ENCODE measurements at places on chromosomes 5 and 9. TPM values are rescaled to one million over a fixed set of nuclear protein-coding genes. Genes with fewer than 3 reads are reported as not detected.

The RNF145 gene
- 74.8 TPM for total RNA-seq

The EGR1 gene
- total RNA-seq: 98.5 TPM

DNA sequence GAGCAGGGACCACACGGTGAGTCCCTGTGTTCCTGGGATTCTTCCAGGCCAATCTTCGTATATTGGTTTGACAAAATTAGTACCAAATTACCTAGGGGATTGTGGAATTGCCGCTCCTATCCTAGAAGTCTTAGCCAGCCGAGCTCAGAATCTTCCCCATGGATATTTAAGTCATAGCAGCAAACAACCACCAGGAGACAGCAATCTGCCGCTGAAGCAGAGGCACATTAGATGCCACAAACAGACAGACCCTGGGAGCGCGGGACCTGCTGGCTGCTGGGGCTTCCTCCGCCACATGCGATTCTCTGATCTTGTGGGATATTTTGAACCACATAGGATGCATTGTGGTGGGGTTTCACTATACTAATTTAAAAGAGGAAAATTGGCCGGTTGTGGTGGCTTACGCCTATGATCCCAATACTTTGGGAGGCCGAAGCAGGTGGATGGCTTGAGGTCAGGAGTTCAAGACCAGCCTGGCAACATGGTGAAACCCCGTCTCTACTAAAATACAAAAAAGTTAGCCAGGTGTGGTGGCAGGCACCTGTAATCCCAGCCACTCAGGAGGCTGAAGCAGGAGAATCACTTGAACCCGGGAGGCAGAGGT is 31.7 kb upstream of the ZBTB43 start:
- no peak for DNase-seq

The ITK gene
- total RNA-seq: 6.0 TPM

- peak; percentile 19 for DNase-seq
Observed at GRCh38 chr5:83608122-83608521, 112.5 kb downstream of the HAPLN1 start.

- DNase-seq: no peak
Observed at GRCh38 chr5:102218159-102218558, 77.9 kb downstream of the SLCO4C1 start.

DNA sequence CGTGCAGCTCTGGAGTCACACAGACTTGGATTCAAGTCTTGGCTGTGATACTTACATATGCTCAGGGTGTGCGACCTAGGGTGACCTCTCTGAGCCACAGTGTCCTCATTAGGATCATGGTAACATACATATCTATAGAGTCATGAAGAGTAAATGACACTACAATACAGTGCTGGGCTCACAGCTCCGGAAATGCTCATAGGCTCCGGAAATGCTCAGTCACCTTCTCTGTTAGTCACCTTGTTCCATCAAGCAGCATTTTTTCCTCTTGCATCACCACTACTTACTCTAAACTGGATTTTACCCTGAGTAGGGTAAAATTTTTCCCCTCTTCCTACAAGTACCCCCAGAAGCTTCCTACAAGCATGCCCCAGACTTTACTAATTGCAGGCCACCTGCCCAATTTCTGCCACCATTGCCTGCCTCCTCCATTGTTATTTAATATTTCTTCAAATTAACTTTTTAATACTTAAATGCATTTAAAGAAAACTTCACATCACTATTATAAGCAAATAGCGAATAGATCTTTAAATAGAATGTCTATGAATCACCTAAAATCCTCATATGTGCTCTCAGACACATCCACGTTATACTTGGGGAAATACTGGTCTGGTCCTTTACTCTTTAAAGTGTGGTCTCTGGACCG is 147.6 kb upstream of the SPRY4 start:
- DNase-seq: no peak

DNA sequence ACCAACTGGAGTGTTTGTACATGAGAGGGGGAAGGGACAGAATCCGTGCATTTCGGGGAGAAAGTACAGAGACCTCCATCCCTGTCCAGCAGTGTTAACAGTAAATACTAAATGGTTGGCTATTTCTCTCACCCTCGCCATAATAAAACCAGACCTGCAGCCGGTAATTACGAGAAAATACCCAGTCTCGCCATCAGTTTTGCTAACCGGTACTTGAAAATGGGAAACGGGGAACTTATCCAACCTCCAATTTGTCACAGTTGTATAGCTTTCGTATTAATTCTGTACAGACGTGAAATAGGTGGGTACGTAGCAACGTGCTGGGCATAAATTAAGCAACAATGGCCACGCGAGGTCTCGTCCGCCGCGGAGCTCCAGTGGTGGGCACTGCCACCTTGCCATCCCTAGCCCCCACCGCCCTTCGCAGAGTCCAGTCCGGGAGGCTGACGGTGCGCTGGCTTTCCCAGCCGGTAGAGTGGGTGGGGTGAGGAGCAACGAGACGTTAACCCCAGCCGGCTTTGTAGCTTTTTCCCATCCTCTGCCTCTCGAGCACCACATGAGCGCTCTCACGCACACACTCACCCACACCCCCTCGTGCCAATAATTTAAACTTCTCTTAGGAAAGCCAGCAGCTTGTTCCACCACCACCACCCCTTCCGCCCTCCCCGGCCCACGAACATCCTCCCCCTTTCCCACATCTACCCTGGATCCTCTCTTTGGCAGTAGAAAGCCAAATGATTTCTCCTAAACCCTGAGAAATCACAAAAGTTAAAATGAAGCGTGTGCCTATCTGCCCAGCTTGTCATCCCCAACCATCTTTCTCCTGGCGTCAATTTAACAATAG is 1.8 kb downstream of the ELAVL2 start:
- no peak for DNase-seq

The SPINK6 gene
- total RNA-seq: not detected

- no peak for DNase-seq
Observed at GRCh38 chr5:6248132-6248531, 130.2 kb downstream of the MED10 start.

DNA sequence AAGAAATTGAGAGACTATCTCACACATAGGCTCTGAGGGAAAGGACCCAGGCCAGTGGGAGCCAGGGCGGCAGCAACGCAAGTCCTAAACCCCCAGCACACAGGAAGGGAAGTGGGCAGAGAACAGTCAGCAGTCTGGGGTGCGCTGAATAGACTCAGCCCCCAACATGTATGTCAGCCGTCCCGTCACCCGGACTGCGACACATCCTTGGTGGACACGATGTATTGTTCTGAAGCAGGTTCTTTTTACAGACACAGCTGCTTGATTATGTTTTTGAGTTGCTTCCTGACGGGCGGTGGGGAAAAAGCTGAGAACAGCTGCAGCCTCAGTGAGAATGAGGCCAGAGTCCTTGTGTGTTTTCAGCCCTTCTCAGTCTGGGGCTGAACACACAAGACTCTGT is 64.1 kb upstream of the CXCL14 start:
- DNase-seq: no peak

GRCh38 chr5:5246736-5247135 is 106.6 kb downstream of the ADAMTS16 start:
- peak; percentile 6 for DNase-seq

The FGD3 gene
- total RNA-seq: 8.2 TPM

The TOMM5 gene
- 53.9 TPM for total RNA-seq

GRCh38 chr9:129318121-129319075 is 140.3 kb upstream of the IER5L start:
- no peak for DNase-seq

The GABRA6 gene
- total RNA-seq: not detected

The FAM78A gene
- 7.5 TPM for total RNA-seq

GRCh38 chr5:38870595-38870994 is 24.8 kb downstream of the OSMR start:
- DNase-seq: no peak

- peak; percentile 30 for DNase-seq
Observed at GRCh38 chr9:70117835-70118319, 74.2 kb downstream of the MAMDC2 start.

DNA sequence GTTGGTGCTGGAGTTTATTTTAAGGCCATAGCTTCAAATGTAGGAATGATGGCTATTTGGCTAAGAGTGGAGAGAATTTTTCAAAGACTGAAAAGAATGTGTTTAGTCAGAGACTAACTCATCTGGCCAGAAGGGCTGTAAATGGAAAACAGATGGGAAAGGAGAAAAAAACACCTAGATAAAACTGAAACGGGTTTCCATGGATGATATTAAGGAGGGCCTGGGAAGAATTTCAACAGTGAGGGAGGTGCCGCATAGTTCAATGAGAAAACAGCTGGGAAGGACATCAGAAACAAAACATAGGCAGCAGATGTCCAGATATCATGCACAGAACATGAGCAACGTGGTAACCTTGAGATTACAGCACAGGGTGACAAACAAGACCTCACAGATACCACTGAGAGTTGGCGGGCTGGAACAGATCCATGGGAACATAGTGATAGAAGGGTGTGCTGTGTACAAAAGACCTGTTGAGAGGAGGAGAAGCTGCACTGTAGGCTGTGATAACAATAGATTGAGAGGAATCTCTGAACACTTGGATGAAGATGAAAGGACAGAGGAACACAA is 31.2 kb upstream of the RAD23B start:
- peak; percentile 14 for DNase-seq

DNA sequence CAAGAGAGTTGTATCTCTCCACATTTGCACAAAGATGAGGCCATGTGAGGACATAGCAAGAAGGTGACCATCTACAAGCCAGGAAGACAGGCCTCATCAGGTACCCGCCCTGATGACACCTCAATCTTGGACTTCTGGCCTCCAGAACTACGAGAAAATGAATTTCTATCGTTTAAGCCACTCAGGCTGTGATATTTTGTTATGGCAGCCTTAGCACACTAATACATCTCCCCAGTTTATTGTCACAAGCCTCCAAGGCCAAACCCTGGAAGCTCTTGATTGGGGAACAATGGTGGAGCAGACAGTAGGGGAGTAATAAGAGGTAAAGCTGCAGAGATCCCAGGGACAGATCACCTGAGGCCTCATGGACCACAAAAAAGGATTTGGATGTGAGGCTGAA is 7.7 kb upstream of the P4HA2 start:
- no peak for DNase-seq

- peak; percentile 18 for DNase-seq
Observed at GRCh38 chr5:39461007-39461682, 36.4 kb upstream of the DAB2 start.

GRCh38 chr5:61306531-61307131 is 25.4 kb upstream of the ZSWIM6 start:
- no peak for DNase-seq

GRCh38 chr9:99622679-99623078 is 199.0 kb upstream of the NR4A3 start:
- no peak for DNase-seq

GRCh38 chr9:121650217-121651007 is 1.0 kb upstream of the DAB2IP start:
- DNase-seq: peak; percentile 50

GRCh38 chr9:109560470-109561132 is 62.5 kb upstream of the PTPN3 start:
- no peak for DNase-seq

DNA sequence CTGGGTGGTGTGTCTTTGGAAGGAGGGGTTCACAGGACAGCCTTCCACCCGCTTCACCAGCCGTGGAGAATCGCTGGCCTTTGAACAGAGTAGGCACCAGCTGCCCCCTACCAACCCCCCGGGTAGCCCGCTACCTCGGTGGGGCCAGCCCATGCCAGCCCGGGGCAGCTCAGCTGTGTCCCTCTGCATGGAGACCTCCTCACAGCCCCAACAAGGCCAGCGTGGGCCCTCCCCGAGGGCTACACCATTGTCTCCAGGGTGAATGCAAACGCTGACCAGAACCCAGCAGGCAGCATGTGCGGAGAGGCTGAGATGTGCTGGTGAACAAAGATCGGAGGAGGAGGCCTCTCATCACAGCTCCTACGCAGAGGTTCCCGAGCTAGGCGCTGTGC is 51.9 kb downstream of the LMX1B start:
- DNase-seq: no peak

The TMEM252 gene
- not detected for total RNA-seq

The IL9 gene
- not detected for total RNA-seq

DNA sequence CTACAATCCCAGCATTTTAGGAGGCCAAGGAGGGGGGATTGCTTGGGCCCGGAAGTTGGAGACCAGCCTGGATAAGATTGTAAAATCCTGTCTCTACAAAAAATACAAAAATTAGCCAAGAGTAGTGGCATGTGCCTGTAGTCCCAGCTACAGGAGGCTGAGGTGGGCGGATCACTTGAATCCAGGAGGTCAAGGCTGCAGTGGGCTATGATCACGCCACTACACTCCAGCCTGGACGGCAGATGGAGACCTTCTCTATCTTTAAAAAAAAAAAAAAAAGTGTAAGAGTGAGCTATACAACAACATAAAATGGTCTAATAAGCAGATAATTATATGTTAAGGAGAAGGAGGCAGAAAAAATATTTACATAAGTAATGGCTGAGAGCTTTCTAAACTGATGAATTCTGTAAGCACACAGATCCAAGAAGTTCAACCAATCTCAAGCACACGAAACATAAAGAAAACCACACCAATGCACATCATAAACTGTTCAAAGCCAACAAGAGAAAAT is 23.0 kb downstream of the CDC14B start:
- DNase-seq: no peak

- DNase-seq: no peak
Observed at GRCh38 chr9:26012797-26013196, 334.6 kb upstream of the TUSC1 start.

The LNPEP gene
- total RNA-seq: 37.1 TPM

The PLAC8L1 gene
- not detected for total RNA-seq

- no peak for DNase-seq
Observed at GRCh38 chr9:82891321-82891720, 171.6 kb downstream of the RASEF start.

The ROPN1L gene
- 0.26 TPM for total RNA-seq

GRCh38 chr5:17430241-17430640 is 67.8 kb upstream of the TAF11L2 start:
- DNase-seq: no peak

DNA sequence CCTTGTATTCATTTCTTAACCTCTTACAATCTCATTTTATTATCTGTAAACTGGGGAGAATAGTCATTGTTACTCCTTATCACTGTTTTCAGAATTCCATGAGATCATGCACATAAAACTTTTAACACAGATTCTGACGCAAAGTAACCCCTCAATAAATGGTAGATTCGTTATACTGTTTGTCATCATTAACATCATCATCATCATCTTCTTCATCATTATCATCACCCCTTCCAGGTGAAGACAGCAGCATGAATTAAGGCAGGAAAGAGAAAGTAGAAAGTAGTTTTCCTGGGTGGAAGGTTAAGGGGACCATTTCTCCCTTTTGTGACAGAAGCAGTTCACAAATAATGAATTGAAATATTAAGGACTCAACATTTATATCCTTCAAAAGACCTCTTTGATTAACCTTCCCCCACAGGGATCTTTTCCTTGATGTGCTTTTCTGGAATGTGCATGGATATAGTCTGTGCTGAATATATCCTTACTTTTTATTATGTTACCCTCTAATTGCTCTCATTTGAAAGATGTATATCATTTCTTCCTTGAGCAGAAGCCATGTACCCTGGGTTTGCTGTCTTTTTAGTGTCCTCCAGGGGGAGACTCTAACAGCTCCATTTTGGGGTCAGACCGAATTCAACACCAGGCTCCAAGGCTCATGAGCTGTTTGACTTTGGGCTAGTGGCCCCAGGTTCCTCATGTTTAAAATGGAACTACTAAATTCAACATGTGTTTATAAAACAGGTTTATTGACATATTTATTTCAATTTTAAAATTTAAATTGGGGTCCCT is 1029.9 kb upstream of the WWC1 start:
- no peak for DNase-seq
